ENCODE measurements at places on chromosomes 5 and 9.
A peak's percentile ranks its signal among the peaks of the same experiment; 100 is the strongest.

DNA sequence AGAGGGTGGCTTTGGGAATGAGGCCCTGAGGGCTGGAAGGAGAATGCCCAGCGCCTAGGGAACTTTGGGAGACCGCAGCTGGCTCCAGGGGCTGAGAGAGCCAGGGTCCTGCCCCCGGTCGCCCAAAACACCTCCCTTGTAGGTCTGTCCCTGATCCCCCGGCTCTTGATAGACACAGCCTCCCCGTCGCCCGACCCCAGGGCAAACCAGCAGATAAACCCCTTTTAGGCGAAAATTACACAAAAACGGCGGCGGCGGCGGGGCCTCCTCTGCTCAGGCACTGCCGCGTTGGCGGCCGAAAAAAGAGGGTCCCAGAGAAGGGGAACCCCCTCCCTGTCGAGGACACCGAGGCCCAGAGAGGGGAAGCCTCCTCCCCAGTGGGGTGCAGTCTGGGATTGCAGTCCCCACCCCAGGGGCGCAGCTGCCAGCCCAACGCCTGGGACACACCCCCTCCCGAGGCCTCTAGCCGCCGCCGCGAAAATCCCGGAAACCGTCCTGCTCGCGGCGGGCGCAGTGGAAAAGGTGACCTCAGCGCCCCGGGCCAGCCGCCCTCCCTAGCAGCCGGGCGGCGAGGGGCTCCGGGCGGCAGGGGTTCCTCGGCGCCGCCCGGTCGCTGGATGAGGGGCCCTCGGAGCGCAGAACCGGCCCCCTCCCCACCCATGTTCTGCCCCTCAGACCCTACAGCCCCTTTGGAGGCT lies 3.1 kb upstream of the BARX1 start:
- no peak for DNase-seq

- DNase-seq: no peak
Measured at GRCh38 chr5:79357398-79357797, 121.5 kb downstream of the JMY start.

GRCh38 chr5:88722546-88723073 lies 160.4 kb downstream of the MEF2C start:
- DNase-seq: no peak

DNA sequence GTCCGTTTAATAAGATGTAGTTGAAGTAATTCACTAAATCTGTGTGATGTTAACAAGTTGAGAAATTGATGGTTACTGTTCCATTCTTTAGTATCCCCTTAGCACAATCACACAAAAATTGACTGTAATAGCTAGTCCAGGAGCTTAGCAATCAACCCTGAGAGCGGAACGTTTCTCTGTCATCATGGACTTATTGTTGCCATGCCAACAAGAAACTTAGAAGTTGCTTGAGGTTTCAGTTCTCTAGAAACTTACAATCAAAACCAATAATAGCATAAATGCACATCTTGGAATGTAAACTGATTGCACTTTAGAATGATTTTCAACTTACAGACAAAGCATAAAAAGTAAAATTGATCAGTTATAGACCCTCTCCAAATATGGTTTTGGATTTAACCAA lies 125.4 kb upstream of the ANKH start:
- no peak for DNase-seq

GRCh38 chr5:179608131-179608581 lies 15.3 kb downstream of the HNRNPH1 start:
- no peak for DNase-seq

- DNase-seq: no peak
Measured at GRCh38 chr5:145776886-145777285, 58.3 kb downstream of the PRELID2 start.

GRCh38 chr5:139710319-139711066 lies 62.3 kb downstream of the CXXC5 start:
- DNase-seq: peak; percentile 14

- DNase-seq: no peak
Measured at GRCh38 chr9:106862821-106863720, at the start of gene ZNF462. Gene ZNF462, plus strand, starts transcription at chr9:106863166. Its CDS starts 60,218 bp downstream, at chr9:106923384.

GRCh38 chr5:115531787-115532367 lies 12.7 kb downstream of the FEM1C start:
- DNase-seq: no peak

GRCh38 chr5:63928451-63928850 lies 33.8 kb downstream of the HTR1A start:
- DNase-seq: no peak

DNA sequence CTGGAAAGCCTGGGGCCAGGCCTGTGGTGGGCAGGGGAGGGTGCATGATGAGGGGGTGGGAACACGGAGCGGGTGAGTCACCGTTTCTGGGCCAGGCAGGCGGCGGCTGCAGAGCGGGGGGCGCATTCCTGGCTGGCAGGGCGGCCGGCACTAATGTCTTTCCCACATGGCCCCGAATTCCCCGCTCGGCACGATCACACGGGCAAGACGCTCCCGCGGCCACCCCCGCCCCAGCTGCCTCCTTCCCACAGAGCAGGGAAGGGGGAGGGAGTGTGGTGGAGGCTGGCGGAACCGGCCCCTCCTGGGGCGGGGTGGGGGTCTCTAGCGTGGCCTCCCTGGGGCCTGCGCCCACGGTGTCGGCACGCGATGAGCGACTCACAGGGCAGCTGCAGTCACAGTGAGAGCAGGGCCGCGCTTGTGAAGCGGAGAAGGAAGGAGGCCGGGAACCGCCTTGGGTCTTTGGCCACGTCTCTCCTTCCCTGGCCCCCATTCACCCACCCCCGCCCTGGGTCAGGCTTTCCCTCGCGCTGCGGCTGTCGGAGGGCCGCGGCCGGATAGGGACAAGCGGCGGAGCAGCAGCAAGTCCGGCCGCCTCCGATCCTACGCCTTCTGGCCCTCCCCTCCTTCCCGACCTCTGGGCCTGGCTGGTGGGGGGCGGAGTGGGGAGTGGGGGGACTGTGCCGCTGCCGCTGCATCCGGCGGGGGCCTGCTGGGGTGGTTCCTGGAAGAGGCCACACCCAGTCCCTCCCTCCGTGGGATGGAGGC lies 48.9 kb downstream of the CXXC5 start:
- no peak for DNase-seq

- DNase-seq: no peak
Measured at GRCh38 chr5:95620870-95621838, 1.3 kb downstream of the GPR150 start.

GRCh38 chr5:14450018-14450524 lies 131.5 kb upstream of the OTULINL start:
- no peak for DNase-seq

- DNase-seq: no peak
Measured at GRCh38 chr5:43569236-43569746, 12.4 kb upstream of the PAIP1 start.

DNA sequence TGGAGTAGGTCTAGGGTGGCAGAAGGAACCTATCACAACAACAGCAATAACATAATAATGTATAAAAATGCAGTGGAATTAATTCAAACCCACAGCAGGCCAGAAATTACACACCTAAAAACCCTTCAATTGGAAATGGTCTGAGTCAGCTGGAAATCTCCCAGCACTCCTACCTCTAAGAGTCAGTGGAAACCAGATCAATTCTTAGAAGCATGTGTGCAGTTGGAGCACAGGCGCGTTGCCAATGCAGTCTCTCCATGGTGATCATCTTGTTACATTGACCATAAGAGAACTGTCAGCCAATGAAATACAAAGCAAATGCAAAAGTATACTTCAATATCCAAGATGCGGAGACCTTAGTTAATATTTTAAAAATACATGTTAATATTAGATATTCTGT lies 15.1 kb upstream of the CSNK1G3 start:
- no peak for DNase-seq

DNA sequence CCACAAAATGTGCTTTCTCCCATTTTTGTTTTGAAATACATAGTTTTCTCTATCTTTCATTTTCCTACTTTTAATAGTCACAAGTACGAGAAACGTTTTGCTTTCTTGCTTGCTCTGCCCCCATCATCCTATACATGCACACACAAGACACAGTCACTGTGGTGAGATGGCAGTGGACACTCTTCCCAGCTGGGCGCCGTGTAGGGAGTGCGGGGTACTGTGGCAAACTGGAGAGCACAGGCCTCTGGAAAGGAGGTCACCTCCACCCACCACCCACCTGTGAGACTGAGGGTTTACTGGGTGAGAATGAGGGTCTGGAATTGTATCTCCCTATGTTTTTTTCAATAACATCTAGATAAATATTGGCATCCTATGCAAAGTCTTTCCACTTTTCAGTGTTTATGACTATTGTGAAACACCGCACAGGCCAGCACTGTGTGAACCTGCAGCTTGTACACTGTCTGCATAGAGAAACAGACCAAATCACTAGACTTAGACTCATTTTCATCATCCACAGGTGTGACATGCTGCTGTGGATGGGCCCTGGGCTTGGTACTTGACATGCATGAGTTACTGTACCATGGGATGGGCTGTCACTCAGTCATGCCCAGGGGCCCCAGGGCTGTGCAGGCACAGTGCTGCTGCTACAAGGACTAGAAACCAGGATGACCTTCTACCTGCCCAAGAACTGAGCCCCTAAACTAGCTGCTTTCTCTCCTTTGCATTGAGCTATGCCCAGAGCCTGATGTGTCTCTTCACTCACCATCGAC lies 118.1 kb upstream of the LMX1B start:
- DNase-seq: no peak

- DNase-seq: no peak
Measured at GRCh38 chr9:128288273-128289004, 12.4 kb downstream of the SWI5 start.

GRCh38 chr9:70352356-70352755 lies 62.1 kb downstream of the KLF9 start:
- DNase-seq: no peak

Measured in NCI-H187 (cell line).